Femur (tissue), 1 donor: ENCODE measurements at places on chromosomes 7 and 10.

GRCh38 chr10:31822150-31822549, 106.5 kb downstream of the ARHGAP12 start:
- peak; percentile 43 for DNase-seq

GRCh38 chr10:3068968-3069737, 1.8 kb downstream of the PFKP start:
- DNase-seq, result no peak

DNA sequence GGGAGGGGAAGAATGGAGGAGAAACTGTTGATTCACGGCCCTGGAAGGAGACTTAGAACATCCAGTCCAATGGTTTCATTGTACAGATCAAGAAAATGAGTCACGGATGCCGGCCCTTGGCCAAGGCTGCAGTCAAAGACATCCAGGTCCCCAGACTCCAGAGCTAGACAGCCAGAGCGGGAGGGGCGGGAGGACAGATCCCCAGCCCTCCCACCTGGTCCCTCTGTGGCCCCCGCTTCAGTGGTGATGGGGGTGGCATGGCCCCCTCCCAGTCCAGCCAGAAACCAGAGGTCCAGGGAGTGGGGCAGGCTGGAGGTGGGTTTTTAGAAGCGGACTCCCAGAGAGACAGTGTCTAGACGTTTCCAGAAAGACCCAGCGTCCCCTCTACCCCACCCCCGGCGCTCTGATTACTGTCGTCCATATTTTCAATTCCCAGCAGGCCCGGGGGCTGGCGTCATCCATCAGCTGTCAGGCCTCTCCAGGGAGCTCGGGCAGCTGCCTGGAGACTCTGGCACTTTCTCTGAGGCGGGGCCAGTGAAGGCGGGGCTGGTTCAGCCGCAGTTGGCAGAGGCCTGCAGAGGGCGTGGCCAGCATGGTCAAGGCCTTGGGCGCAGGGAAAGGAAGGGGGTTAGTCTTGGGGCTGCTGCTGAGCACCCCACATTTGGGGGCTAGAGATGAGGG, 8.0 kb upstream of the HSPB1 start:
- DNase-seq, result peak; percentile 95

- DNase-seq, result no peak
Measured at GRCh38 chr10:95908450-95908849, 675 bp downstream of the CC2D2B start.

- DNase-seq, result no peak
Measured at GRCh38 chr7:114660126-114660486, 245.5 kb downstream of the FOXP2 start.

GRCh38 chr7:73844131-73844547, 1.8 kb upstream of the METTL27 start:
- no peak for DNase-seq
